ENCODE measurements at places on chromosomes 11 and 22.

- DNase-seq: peak; percentile 56
These were observed 43.2 kb upstream of the VPREB1 start for GRCh38 chr22:22201185-22201929.

DNA sequence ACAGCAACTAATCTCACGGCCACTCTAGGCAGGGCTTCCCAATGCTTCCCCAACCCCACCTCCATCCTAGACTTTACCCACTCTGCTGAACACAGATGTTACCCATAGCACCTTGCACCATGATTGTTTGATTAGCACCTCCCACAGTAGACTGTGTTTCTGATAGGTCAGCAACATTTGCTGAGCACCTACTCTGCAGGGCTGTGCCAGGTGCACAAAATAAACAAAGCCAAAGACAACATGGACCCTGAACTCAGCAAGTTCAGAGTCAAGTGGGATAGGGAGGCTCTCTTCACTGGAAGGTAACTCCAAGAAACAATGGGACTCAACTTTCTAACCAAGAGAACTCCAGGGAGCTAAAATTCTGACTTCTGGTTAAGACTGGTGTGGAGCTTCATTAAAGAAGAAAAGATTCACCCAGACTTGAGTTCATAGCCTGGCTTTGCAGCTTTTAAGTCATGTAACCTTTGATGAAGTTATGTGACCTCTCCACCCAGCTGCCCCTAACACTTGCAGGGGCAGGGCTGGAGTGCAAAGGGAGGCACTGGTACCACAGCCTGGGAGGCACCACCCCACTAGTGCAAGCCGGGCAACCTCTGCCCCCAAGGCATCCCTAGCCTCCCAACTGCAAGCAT, 6.7 kb upstream of the RTN4RL2 start:
- no peak for DNase-seq

GRCh38 chr11:121153472-121153871, 52.4 kb downstream of the TECTA start:
- DNase-seq: no peak

DNA sequence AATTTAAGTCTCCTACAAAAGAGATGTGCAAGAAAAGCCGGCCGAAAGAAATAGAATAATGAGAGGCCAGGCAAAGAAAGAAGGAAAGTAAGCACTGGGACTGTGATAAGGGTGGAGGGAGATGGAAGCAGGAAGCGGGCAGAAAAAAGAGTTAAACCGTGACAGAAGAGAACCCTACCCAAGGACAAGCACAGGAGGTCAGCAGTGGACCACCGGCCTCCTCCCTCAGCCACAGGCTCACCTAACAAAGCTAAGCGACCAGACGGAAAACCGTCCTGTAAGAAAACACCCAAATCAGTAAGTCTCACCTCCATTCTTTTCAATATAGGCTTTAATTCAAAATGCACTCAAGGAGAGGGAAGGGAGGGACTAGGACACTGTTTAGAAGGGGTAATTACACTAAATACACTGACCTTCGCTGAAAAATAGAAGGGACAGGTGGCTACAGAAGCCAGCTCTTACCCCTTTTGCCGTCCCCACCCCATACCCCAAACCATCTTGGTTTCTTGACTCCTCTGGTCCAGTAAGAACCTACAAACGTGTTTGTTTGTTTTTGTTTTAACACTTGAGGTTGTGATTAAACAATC, 1.9 kb downstream of the FAM181B start:
- no peak for DNase-seq

GRCh38 chr22:37905534-37906363, at the start of gene MICALL1:
MICALL1 (plus strand) TSS chr22:37906297; CDS start chr22:37906423, 126 bp downstream.
- DNase-seq: peak; percentile 86

DNA sequence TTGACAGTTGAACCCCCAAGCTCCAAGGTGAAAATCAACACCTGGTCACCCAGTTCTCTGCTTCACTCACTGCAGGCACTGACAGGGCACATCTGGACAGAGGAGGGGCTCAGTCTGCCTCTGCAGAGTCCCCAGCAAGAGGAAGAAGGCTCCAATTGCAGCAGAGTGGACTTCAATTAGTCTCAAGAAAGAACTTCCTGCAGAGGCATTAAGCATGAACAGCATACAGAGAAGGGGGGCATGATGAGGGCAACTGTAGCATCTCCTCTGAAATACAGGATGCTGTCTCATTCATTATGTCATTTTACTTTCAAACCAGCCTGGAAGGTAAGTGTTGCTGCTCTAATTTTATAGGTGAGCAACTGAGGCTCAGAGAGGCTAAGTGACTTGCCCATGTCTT, 11.1 kb downstream of the GDPD5 start:
- no peak for DNase-seq

- no peak for DNase-seq
These were observed 544.4 kb downstream of the OPCML start for GRCh38 chr11:132987936-132988335.

GRCh38 chr22:19412478-19412877, 19.1 kb downstream of the HIRA start:
- DNase-seq: no peak

DNA sequence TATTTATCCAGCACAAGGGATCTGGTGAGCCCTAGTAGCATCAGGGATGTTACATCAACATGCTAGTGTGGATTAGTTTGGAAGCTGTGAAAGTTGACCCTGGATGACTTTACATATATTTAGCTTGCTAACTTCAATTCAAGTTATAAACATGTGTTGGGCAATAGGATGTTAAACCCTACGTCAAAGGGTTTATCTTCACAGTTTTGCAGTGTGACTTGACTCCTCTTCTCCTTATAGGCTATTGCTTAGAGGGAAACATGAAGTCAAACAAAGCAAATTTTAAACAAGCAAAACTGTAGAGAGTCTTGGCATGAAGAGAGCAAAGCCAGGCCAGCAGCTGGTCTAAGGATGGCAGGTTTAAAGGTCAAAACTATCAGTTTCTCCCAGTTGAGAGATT, 11.3 kb upstream of the CTSC start:
- DNase-seq: no peak

DNA sequence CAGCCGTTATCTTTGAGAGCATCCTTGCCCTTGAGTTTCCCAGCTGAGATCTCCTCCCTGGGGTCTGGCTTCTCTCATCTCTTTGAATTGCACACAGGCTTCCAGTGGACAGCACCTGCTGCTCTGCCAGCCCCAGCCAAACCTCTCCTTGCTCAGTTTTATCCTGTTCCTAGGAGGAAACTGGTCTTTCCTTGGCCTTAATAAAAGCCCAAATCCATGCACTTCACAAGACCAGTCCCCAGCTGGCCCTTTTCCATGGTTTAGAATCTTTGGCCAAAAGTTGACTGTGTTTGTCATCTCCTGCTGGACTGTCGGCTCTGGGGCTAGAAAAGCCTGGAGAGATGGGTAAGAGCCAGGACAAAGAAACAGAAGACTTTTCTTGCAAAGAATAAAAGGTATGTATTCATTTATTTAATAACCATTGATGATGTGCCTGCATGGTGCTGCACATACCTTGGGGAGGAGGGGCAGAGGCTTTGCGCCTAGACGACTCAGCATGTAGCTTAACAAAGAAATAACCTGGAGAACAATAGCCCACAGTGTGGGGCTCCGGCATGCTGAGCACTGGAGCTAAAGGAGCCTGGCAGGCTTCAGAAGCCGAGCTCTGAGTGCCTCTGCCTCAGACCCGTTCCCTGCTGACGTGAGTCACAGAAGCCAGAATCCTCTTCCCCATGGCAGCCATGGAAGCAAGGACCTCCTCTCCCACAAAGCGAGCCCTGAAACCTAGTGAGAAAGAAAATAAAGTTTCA, 319.3 kb upstream of the B3GAT1 start:
- no peak for DNase-seq

Measured in activated T-cell treated with anti-CD3 and anti-CD28 coated beads, Interleukin-2, amount 50 U/mL, for 72 hours (primary cell).